ENCODE measurements at places on chromosomes 3 and 15.
A peak's percentile ranks its signal among the peaks of the same experiment; 100 is the strongest.

- no peak for DNase-seq
Observed at GRCh38 chr3:5126586-5126985, 4.5 kb downstream of the ARL8B start.

- DNase-seq, result no peak
Observed at GRCh38 chr3:37910671-37911400, 49.2 kb downstream of the CTDSPL start.

- DNase-seq, result no peak
Observed at GRCh38 chr15:71080705-71081104, 34.6 kb upstream of the THSD4 start.

- no peak for DNase-seq
Observed at GRCh38 chr15:41072013-41072412, 44.1 kb downstream of the INO80 start.

- DNase-seq, result no peak
Observed at GRCh38 chr3:64552966-64553365, 134.8 kb downstream of the ADAMTS9 start.

GRCh38 chr15:84833447-84834228 is 16.5 kb downstream of the ALPK3 start:
- DNase-seq, result no peak

- no peak for DNase-seq
Observed at GRCh38 chr3:155285936-155286335, 7.5 kb downstream of the STRIT1 start.

- DNase-seq, result no peak
Observed at GRCh38 chr15:84582583-84583157, 18.1 kb upstream of the ZSCAN2 start.

- no peak for DNase-seq
Observed at GRCh38 chr3:169387751-169388696, 275.5 kb downstream of the MECOM start.

- DNase-seq, result peak; percentile 21
Observed at GRCh38 chr3:184155644-184156521, 706 bp downstream of the DVL3 start.

DNA sequence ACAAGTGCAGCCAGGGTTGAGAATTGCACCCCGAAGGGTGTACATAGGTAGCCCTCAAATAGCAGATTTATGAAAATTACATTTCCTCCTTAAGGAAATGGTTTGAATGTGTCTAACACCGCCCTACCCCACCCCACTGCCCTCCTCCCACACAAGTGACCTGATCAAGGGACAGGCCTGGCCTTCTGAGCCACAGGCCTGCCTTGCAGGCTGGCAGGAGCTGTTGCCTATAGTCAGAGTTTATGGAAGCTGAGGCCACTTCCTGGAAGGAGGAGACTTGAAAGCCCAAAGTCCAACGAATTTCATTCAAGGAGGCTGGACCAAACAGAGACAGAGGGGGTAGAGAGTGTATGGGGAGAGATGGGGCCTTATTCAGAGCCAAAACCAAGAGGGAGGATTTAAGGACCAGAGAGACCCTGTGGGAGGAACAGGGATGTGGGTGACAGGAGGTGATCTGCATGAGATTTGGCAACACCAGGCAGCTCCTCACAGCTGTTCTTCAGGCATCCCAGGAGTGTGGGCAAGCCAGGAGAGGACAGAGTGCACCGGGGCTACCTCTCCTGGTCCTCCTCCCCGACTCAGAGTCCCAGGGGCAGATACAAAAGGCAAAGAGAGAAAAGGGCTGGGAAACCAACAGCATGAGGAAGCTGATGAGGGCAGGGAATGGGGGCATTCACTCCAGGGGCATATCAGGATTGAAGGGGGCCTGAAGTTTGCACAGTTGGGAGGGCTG is 100.4 kb upstream of the HES1 start:
- no peak for DNase-seq

DNA sequence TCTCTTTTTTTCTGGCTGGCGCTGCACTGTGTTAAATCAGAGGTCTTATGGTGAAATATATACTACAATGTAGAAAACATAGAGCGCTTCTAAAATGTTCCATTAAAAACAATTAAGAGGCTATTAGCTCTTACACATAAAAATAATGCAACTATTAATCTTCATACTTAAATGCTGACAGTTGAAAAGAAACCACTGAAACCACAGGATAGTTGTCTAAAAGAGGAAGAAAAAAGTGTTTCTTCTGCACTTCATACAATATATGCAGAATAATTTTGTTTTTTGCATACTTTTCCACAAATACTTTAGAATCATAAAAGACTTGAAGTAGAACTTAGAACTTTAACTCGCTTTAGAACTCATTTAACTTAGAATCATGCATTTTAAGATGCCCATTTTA is 170.5 kb downstream of the PYDC2 start:
- DNase-seq, result no peak

GRCh38 chr3:184040010-184040409 is 8.5 kb downstream of the HTR3D start:
- no peak for DNase-seq

DNA sequence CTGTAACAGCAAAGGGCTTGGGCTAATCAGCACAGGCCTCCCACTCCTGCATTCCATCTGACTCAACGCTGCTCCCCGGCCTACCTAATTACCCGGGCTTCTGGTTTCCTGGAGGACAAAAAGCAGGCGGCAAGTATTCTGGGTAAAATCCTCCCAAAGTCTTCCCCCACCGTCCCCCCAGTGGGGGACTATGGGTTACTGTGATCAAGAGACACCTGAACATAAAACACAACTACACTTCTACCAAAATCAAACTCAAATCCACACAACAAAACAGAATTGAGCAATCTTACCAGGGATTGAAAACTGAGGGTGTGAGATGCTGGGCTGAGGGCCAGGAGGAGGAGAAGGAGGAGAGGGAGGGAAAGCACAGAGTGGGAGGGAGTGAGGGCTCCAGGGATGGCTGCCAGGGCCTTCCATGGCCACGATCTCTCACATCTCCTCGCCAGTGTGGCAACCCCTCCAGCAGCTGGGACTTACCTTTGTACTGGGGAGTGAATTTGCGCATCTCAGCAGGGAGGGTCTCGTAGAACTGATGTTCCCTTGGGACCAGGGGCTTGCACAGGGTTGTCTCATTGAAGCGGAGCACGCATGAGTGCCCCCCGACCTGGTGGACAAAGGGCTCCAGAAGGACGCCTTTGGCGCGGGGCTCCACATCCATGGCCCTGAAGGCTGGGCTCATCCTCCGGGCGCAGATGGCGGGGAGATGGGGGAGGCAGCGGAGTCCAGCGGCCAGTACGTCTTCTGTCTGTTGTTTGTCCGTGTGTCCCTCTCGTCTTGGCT is 9.1 kb upstream of the NCKIPSD start:
- no peak for DNase-seq

GRCh38 chr15:38707802-38708671 is 143.4 kb upstream of the RASGRP1 start:
- DNase-seq, result no peak

GRCh38 chr15:101031213-101031612 is 112.1 kb downstream of the LRRK1 start:
- DNase-seq, result no peak

DNA sequence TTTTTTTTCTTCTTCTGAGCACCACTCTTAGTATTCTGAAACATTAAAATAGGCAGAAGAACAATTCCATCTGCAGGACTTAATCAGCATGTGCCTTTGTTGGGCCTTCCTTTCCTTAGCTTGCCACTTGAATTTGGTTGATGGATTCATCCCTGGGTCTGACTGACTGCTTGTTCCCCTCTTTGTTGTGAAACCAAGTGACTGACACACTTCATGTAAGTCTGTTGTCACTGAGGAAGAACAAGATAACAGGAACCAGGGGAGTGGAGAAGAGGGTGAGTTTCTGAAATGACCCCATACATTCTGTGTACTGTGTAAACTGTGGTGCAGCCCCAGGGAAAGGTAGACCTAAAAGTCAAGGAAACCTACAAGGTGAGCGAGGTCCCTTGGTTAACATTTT is 188.7 kb upstream of the TBC1D5 start:
- DNase-seq, result no peak

DNA sequence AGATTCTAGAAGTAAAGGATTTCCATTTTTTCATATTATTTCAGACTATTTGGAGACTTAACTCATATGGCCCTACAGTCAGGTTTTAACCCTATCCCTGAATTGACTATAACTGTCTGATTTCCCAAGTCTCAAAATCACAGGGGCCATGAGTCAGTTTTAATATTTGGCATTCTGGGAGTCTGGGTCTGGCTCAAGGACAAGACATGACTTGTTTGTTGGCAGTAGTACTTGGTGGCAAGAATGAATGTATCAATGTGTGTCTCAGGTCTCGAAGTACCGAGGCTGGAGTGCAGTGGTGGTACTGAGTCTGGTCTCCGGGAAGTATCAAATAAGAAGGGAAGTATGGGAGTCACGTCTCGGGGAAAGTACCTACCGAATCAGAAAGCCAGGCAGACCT is 10.8 kb downstream of the UMPS start:
- no peak for DNase-seq
